ENCODE measurements at places on chromosomes 16 and 17. TPM values are rescaled to one million over a fixed set of nuclear protein-coding genes. Genes with fewer than 3 reads are reported as not detected.

DNA sequence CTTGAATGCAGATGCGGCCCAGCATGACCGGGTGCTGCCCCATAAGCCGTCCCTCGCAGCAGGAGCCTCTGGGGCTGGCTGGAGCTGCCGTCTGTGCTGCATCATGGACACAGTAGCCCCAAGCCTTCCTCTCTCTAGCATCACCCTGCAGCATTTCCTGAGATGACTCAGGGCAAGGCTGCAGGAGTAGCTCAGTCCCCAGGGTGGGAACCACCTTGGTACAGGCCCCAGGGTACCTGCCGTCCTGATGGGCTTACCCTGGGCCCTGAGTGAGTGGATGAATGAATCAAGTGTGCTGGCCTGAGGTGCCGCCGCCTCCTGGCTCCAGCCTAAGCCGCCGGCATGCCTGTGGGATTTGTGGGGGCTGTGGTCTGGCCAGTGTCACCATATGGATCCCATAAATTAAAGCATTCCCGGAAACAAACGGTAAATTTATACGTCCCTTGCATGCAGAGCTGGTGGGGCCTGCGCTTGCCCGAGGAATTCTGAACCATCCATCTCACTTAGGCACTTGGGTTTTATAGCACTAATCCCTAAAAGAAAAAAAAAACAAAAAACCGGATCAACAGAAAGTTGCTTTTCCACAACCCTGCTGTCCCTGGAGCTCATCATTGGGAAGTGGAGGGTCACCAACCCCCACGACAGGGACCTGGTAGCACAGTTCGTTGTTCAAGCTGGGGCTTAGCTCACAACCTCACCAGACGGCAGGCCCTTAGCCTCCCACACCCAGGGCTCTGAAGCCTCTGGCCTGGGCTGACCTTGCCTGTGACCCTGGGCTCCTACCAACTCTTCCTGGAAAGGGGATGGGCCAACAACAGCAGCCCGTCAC is 242.6 kb upstream of the CIBAR2 start:
- peak; percentile 54 for DNase-seq

- DNase-seq, result peak; percentile 80
Observed at GRCh38 chr17:71251276-71251675, 869.5 kb upstream of the SOX9 start.

DNA sequence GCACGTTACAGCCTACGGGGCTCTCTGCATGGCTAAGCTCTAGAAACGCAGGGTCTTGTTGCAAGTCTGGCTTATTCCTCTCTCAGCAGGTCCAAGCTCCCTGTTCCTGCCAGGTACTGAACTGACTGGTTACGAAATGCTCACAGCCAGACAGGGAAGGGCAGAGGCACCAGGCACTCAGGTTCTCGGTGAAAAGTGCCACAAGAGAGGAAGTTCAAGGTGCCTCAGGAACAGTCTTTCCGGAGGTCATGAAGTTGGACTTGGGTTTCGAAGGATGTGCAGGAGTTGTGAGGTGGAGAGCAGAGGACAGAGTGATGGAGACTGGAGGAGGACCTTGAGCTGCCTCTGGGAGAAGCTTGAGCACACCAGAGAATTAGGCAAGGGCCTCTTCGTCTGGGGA is 124.7 kb upstream of the GSE1 start:
- no peak for DNase-seq

DNA sequence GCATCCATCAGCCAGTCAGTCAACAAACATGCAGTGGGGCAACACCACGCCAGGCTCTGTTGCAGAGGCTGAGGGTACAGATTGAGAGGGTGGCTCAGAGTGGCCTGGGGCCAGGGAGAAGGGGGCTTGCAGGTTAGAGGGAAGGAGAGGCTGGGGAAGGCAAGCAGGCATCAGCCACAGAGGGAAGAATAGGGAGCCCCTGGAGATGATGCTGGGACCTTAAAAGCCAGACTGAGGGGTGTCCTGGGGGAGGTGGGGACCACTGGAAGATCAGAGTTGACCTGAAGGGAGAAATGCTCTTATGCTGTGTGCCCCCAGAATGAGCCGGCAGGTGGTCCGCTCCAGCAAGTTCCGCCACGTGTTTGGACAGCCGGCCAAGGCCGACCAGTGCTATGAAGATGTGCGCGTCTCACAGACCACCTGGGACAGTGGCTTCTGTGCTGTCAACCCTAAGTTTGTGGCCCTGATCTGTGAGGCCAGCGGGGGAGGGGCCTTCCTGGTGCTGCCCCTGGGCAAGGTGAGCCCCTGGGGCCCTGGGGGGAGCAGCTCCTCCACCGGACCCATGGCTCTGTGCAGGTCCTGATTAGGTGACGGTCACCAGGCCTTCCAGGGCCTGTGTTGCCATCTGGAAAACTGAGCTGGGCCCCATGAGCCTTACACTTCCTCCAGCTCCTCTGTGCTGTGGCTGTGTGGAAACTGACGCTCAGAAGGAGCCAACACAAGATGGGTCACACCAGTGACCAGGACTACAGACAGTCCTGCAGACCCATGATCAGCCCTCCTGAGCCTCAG is 1.7 kb downstream of the CORO1A start:
- DNase-seq, result no peak

DNA sequence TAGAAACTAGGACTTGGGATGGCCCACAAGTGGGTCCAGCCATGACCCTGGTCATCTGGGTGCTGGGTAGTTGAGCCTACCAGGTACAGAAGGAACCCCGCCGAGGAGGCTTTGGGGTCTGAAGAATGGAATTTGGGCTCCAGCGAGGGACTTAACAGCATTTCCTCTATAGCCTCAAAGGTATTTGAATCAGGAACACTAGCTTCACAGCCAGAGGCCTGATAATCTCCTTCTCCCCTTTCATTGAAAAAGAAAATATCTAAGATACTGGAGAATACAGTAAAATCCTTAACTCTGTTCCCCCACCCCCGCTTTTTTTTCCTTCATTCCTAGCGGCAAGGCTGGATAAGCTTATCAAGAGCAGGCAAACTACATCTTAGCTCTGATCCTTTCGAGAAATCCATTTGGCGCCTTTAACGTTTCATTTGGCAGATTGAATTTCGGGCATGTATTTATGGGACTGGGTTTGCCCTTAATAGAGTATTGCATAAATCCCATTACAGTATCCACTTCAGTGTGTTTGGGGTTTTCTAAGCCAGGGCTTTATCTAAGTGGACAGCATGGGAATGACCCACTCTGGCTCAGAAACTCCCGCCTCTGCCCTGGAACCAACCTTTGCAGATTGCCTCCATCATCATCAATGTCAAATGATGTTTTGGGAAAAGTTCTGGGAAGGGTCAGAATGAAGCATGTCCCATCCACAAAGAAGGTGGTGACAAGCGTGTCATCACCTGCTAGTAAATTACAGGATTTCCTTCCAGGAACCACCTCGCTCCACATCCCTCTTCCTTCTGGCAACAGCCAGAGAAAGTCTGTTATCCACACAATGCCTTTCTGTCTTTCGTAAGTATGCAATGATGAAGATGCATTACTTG is 36.9 kb downstream of the XYLT1 start:
- no peak for DNase-seq

GRCh38 chr16:88700636-88701482 is 5.3 kb downstream of the RNF166 start:
- DNase-seq, result peak; percentile 34

The BRIP1 gene
- 17.0 TPM for total RNA-seq

The CFAP97D1 gene
- under 0.01 TPM for total RNA-seq

The C17orf113 gene
- 0.29 TPM for total RNA-seq

The CDRT15L2 gene
- total RNA-seq, result not detected

The DBNDD1 gene
- 8.5 TPM for total RNA-seq

The GUCY2D gene
- not detected for total RNA-seq
